Stimulated activated CD4-positive, alpha-beta T cell treated with anti-CD3 and anti-CD28 coated beads, Interleukin-2, amount 100 ng/mL, for 24 hours (primary cell): ENCODE measurements at places on chromosomes 5 and 9.
A peak's percentile ranks its signal among the peaks of the same experiment; 100 is the strongest.

DNA sequence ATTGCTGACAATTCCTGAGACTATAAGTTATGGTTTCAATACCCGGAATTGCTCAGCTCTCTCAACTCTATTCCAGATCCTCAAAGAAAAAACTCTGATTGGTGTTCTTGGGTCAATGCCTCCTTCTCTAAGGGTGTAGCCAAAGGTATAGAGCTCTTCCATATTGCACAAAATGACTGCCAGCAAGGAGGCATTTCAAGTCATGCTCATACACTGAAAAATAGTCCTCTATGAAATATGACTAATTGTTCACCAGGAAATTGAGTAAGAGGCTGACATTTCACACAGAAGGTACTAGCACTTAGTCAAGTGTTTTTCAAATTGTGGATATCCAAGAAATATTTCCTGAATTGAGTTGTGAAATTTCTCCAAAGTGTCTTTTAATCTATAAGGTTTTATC lies 111.1 kb upstream of the KLF9 start:
- DNase-seq = no peak

DNA sequence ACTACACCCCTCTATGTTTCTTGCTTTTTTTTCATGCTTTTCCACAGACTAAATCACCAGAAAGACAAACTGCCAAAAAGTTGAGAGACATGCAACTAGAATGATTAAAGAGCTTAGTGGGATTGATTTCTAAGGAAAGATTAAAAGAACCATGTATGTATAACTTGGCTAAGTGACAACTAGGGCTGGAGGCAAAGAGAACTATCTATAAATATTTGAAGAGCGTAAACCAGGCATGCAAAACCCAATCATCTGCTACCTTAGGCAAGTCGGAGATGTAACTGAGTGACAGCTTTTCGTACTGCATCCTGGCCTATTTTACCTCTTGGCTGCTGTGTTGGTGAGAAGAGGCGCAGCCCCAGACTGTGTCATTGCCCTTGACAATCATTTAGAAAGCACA lies 121.0 kb upstream of the TLX3 start:
- no peak for DNase-seq

DNA sequence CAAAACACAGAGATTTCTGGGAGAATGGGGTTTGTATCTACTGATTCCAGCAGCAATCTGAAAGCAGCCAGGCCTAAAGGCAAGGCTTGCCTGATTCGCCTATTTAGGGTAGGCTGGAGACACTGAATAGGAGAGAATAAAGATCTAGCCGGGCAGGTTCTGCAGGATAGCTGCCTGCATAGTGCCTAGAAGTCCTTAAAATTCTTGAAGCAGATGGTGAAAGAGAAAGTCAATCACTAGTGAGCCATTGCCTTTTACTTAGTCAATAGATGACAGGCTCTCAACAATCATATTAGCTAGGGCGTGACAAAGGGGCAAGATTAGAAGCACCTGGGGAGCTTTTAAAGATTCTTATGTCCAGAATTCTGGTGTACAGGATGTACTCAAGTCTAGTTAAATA lies 522.7 kb downstream of the HTR1A start:
- DNase-seq = no peak

DNA sequence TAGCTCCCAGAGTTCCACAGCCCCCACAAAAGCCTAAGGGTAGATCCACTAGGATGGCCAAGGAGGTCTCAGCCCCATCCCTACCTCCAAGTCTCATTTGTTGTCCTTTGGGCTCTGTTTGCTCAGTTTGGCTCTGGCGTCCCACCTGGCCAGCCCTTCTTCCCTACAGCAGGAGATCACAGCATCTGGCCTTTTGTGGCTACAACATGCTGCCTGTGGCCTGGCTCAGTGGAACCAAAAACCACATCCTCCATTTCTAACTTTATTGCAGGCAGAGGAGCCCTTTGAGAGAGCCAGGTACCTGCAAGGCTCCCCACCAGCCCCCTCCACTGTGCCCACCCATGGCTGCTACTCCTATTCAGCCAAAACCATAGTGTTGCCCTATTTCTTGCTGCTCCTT lies 11.4 kb downstream of the JADE2 start:
- DNase-seq = no peak

DNA sequence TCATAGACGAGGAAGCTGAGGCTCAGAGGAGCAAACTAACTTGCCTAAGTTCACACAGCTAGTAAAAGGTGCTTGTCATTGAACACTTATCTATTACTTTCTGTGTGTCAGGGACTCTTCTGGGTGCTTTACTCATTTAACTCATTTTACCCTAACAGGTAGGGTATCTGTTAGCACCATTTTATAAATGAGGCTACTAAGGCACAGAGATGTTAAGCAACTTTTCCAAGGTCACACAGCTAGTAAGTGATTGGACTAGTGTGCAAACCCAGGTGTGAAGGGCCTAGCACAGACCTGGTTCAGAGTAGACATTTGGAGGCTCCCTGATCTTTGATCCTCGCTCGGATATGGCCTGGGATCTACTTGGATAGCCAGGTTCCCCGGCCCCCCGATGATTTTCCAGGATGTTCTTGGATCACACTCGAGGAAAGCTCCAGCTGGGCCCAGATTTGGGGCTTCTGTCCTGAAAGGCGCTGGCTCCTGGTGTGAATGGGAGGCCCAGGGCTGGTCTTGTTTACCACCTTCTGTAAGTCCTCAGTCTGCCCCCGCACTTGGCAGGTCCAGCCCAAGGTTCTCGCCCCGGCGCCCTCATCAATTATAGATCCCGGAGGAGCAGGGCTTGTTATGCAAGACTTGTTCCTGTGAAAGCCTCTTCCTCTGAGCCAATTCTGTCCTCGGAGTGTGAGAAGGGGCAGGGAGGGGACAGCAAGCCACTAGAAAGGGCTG lies 37.5 kb downstream of the GSN start:
- no peak for DNase-seq

DNA sequence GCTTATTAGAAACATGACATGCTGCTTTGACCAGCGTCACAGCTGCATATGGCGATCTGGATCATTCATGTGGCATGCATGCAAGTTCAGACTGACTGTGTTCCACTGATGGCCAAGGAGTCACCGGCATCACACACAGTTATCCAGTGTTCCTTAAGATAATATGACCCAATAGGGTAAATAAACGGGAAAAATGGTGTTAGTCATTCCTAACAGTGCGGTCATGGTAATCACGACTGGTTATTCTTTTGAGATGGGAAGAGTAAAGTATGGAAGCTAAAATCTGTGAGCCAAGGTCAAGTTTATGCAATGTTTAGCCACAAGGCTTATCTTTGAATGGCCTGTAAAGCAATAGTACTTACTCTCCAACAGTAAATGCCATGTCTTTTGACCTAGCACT lies 29.3 kb upstream of the LVRN start:
- no peak for DNase-seq

DNA sequence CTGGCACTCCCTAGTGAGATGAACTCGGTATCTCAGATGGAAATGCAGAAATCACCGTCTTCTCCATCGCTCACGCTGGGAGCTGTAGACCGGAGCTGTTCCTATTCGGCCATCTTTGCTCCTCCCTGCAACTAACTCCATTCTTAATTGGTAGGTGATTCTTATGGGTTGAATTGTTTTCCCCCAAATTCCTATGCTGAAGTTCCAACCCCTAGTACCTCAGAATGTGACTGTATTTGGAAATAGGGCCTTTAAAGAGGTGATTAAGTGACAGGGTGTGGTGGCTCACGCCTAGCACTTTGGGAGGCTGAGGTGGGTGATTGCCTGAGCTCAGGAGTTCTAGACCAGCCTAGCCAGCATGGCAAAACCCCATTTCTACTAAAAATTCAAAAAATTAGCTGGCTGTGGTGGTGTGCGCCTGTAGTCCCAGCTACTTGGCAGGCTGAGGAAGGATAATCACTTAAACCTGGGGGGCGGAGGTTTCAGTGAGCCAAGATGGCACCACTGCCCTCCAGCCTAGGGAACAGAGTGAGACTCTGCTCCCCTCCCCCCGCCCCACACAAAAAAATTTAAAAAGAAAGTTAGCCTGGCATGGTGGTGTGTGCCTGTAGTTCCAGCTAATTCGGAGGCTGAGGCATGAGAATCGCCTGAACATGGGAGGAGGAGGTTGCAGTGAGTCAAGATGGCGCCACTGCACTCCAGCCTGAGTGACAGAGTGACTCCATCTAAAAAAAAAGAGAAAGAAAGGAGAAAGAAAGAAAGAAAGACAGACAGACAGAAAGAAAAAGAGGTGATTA lies 25.2 kb upstream of the FOCAD start:
- no peak for DNase-seq

GRCh38 chr9:109401169-109401989 lies 80.5 kb upstream of the EPB41L4B start:
- peak; percentile 28 for DNase-seq

GRCh38 chr5:135533794-135534193 lies 2.0 kb downstream of the NEUROG1 start:
- no peak for DNase-seq

GRCh38 chr9:29668732-29669131 lies 2095.5 kb upstream of the C9orf72 start:
- no peak for DNase-seq

DNA sequence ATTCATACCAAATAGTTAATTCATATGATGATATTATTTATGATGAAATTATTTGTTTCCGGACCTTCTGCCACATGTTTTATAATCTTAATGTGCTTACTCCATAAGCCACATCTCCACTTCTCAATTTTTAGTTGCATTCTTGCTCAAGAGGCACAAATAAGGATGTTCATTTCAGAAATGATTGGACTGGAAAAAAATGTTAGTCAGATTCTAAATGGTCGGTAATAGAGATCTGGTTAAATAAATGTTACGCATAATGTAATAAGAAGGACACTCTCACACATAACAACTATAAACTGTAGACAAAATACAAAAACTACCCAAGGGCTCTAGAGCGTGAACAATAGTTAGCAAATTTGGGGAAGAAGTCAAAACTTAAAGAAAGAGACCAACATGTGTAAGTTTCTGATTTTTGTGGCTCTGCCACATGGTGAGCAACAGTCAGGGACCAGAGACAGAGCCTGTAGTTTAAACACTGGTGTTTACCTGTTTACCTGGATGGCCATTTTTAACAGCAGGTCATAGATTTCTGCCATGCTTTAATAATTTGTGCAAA lies 554.3 kb upstream of the CLINT1 start:
- DNase-seq = no peak

DNA sequence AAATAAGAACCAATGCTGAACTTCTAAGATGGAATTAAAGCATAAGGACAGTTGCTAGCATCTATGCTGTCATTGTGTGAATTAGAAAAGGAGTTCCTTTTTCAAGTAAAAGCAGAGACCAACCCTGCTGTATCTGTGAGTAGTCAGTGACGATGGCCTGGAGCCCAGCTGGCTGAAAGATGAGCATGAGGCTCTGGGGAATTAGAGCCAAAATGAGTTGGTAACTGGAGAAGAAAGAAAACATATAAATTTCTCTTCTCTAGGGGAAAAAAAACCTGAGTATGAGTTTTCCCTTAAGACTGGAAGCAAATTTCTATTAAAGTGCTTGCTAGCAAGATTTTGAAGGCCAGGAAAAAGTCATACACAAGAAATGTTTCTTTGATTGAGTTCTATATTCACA lies 1.6 kb upstream of the SPZ1 start:
- DNase-seq = no peak

DNA sequence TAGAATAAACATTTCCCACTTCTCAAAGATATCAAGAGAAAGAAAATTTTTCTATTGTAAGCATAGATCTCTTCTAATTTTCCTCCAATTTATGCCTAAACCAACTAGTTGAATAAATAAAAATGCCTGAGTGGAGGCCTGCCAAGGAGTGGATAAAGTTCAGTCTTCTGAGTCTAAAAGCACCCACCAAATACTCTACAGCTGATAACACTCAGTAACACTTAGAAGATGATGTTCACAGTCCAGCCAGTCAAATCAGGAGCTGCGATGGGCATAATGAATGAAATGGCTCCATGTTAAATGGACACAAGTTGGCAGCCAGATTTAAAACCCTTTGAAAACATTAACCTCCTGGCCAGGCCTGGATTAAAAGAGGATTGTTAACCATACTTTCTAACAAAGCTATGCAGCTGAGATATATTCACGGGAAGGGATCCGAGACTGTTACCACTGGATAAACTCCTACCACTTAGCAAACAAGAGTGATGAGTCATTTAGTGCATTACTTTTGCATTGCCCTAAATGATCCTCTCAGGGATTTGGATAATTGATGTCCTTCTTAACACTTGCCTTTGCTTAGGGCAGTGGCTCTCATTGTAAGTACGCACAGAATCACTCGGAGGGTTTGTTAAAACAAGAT lies 63.7 kb upstream of the CCDC112 start:
- DNase-seq = no peak

GRCh38 chr5:168974082-168974481 lies 326.9 kb downstream of the SLIT3 start:
- DNase-seq = no peak

DNA sequence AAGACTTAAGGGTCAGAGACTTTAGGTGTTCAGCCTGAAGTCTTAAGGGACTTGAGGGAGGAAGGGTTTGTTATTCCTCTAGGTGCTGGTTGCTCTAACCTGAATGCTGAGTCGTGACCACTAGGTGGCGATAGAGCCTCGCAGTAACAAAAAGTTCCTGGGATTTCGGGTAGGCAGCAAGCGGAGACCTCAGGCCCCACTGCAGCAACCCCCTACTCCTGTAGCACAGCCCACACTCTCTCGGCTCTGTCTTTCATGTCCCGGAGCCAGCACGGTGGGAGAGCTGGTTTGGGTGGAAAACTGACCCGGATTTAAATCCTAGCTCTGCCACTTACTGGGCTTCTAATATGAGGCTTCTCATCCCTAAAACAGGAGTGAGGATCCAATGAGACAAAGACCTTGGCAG lies 100.3 kb upstream of the PANK3 start:
- DNase-seq = peak; percentile 75

GRCh38 chr9:86034863-86035734 lies 64.3 kb downstream of the GOLM1 start:
- DNase-seq = no peak

DNA sequence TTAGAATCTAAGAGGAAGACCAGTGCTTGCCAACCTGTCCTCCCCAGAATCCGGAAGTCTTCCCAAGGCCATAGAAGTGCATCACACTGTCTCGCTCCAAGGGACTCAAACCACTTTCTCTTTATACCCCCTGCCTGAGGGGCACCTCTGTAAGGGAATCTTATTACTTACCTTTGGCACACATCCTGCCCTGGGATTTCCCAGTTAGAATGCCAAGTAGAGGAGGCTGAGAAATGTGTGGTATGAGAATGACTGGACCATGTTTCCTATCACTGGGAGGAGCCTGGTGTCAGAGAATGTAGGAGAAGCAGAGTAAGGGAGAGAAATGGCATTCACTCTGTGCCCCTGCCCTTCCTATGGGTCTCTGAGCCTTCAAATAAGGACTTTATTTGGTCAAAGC lies 85.8 kb downstream of the AOPEP start:
- no peak for DNase-seq

DNA sequence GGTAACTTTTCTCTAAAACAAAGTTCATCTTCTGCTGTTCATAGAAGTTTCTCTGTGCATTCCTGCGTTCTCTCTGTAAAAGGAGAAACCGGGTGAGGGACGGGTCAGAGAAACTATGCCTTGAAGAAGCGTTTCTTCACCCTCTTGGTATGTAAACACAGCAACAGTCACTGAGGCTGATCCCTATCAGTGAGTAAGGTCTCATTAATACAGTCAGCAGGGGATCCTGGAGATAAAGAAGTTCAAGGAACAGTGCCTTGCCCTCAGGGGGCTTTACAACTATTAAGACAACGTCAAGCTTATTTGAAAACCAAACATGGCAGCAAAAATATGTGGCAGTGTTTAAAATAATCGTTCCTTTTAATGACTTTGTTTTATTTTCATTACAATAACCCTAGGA lies 202.9 kb upstream of the IL12B start:
- no peak for DNase-seq
